ENCODE measurements at places on chromosomes 4 and X. TPM values are rescaled to one million over a fixed set of nuclear protein-coding genes. Genes with fewer than 3 reads are reported as not detected.

DNA sequence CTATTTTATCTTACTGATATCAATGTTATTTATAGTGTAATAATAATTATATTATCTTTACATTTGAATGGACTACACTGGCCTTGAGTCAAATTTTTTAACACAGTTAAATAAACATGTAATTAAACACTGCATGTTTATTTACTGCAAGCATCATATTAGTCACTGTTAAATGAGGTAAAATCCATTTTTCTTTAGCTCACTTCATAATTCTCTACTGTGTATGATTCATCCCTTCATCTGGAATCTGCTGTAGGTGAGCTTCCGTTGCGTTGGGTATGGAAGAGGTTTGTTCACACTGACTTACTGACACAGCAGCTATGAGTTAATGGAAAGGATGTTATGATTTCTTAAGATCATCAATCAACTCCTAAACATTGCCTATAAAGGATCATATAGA lies 572.3 kb downstream of the PCDH11X start:
- DNase-seq, result no peak

- DNase-seq, result no peak
These were observed 16.1 kb upstream of the CXCR3 start for GRCh38 chrX:71634366-71634765.

GRCh38 chr4:140715119-140715518 lies 41.1 kb downstream of the TBC1D9 start:
- no peak for DNase-seq

GRCh38 chr4:82223715-82224114 lies 150.1 kb downstream of the HNRNPD start:
- peak; percentile 7 for DNase-seq

- DNase-seq, result no peak
These were observed 9.0 kb downstream of the BMP3 start for GRCh38 chr4:81039351-81039972.

GRCh38 chrX:79259073-79259689 lies 108.0 kb downstream of the ITM2A start:
- DNase-seq, result peak; percentile 88

SSX3 gene
- total RNA-seq, result 1.2 TPM

MTNR1A gene
- total RNA-seq, result 1.2 TPM

DOK7 gene
- not detected for total RNA-seq

DNA sequence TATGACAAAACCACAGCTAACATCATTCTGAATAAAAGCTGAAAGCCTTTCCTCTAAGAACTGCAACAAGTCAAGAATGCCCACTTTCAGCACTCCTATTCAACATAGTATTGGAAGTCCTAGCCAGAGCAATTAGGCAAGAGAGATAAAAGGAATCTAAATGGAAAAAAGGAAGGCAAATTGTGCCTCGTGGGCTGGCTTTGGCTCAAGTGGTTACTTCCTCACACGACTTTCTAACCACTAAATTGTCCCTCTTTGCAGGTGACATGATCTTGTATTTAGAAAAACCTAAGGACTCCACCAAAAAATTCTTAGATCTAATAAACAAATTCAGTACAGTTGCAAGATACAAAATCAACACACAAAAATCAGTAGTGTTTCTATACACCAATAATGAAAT lies 57.2 kb downstream of the SCML2 start:
- DNase-seq, result no peak

DNA sequence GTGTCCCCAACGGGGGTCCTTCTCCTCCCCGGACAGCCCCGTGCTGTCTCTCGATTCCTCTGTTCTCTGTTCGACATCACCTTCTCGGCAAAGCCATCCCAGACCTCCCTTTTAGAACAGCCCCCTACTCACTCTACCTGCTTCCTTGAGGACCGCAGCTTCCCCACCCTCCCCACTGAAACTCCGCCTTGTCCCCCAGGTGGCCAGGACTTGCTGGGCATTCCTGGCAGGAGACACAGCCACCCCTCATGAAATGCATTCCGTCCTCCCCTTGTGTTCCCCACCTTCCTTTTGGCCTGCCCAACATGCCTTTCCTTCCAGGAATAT lies 34.8 kb upstream of the GPR78 start:
- no peak for DNase-seq

GRCh38 chrX:71171110-71171801 lies 26.6 kb downstream of the NLGN3 start:
- no peak for DNase-seq

RHOH gene
- 74.2 TPM for total RNA-seq

VCX2 gene
- not detected for total RNA-seq

ZDHHC15 gene
- not detected for total RNA-seq

GRCh38 chr4:42347076-42347475 lies 50.2 kb upstream of the SHISA3 start:
- DNase-seq, result no peak

- no peak for DNase-seq
These were observed 65.8 kb downstream of the TEC start for GRCh38 chr4:48203819-48204218.

- DNase-seq, result no peak
These were observed 296.6 kb downstream of the CHIC1 start for GRCh38 chrX:73859622-73860021.

MAGEB1 gene
- not detected for total RNA-seq

- no peak for DNase-seq
These were observed 50.8 kb upstream of the NUDT10 start for GRCh38 chrX:51281758-51282318.

GRCh38 chr4:52366191-52366590 lies 292.9 kb downstream of the USP46 start:
- DNase-seq, result no peak

NWD2 gene
- not detected for total RNA-seq

- no peak for DNase-seq
These were observed 86.2 kb downstream of the PHEX start for GRCh38 chrX:22118161-22118830.

DNA sequence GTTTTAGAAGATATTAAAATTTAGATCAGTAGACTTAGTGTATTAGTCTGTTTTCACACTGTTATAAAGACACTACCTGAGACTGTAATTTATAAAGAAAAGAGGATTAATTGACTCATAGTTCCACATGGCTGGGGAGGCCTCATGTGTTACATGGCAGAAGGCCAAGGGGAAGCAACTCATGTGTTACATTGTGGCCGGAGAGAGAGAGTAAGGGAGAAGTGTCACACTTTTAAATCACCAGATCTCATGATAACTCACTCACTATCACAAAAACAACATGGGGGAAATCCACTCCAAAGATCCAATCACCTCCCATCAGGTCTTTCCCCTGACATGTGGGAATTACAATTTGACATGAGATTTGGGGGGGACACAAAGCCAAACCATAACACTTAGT lies 1159.7 kb upstream of the PCDH7 start:
- DNase-seq, result no peak

- DNase-seq, result no peak
These were observed 21.2 kb upstream of the GPC3 start for GRCh38 chrX:134006484-134007161.

DNA sequence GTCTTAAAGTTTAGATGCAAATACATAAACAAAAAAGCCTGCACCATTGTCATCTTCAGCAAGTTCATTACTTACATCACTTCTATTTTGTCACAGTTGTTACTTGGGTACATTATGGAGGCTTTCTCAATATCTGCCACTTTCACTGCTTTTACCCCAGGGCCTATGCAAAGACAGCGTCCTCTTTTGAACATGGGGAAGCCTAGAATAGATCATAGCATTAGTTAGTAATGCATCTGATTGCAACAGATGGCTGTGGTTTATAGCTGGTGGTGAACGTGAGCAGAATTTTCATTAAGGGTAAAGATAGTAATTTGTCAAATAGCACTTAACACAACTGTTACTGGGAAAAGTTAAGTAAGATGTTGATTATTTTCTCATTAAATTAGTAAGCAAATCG lies 729 bp downstream of the CXCL11 start:
- no peak for DNase-seq

DNA sequence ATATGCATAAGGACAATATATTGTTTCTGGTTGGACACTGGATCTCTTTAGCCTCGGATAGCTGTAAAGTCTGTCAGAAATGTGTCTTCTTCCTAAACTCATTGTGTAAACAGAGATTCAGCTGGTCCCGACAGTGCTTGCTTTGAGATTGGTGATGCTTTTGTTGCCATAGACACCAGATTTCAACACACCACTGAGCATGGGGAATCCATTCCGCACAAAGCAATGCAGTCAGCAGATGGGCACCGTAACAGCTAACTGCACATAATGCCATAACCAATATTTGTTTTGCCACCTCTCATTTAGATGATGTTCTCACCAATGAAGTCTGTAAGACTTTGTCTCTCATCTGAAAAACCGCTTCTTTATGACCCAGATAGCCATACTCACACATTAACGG lies 33.3 kb upstream of the FAM47C start:
- no peak for DNase-seq

- peak; percentile 39 for DNase-seq
These were observed 174.5 kb upstream of the MAOA start for GRCh38 chrX:43481576-43481975.

DNA sequence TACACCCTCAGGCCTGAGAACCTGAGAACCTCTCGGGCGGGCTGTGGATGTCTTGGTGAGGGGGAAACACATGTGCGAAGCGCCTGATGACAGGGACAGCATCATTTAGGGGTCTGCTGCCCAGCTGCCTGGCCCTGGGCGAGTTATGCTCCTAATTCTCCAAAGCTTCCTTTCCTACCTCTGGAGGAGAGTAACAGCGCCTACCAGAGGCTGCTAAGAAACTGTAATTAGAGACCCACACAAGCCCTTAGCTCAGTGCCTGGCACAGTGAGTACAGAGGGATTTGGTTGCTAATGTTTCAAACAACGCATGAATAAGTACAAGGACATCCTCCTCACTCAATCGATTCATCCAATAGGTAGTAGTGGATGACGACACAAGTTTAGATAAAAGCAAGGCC lies 40.4 kb downstream of the BCOR start:
- no peak for DNase-seq

Data from A673 (cell line).